ENCODE measurements at places on chromosomes 4 and X. TPM values are rescaled to one million over a fixed set of nuclear protein-coding genes. Genes with fewer than 3 reads are reported as not detected.

Gene PLAC8
- polyA plus RNA-seq, result 1.6 TPM

DNA sequence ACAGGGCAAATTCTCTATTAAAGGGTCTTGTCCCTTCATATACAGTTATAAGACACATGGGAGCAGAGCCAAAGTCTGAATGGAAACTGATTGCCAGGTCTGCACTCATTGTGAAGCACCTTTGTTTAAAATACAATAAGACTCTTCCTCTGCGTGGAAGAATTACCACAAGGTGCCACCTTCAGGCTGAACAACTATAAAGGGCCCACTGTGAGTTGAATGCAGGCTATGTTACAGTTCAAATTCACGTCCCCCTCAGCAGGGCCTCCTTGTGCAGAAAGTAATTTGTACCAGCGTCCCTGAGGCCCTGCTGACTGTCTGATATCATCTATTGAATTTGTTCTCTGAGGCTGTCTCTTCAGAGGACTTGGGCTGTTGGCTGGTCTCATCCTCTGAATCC lies 225.8 kb upstream of the TEX13C start:
- DNase-seq, result no peak

DNA sequence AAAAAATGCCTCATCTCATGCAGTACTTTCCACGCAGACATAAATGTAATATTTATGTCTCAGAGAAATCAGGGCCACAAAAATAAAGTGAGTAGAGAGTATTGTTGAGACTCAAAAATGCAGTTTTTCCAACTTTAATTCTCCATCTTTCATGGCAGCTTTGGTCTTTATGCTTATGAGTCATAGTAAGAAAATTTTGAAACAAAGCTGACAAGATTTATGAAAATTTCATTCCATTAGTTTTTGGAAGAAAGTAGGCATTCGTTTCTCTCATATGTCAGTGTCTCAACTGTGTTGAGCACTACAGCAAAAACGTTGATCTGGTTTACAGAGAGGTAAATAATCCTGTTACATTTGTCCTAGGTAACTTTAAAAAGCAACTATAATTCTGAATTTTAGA lies 656.8 kb downstream of the IQCM start:
- DNase-seq, result no peak

Gene PPP3CA
- polyA plus RNA-seq, result 27.5 TPM

DNA sequence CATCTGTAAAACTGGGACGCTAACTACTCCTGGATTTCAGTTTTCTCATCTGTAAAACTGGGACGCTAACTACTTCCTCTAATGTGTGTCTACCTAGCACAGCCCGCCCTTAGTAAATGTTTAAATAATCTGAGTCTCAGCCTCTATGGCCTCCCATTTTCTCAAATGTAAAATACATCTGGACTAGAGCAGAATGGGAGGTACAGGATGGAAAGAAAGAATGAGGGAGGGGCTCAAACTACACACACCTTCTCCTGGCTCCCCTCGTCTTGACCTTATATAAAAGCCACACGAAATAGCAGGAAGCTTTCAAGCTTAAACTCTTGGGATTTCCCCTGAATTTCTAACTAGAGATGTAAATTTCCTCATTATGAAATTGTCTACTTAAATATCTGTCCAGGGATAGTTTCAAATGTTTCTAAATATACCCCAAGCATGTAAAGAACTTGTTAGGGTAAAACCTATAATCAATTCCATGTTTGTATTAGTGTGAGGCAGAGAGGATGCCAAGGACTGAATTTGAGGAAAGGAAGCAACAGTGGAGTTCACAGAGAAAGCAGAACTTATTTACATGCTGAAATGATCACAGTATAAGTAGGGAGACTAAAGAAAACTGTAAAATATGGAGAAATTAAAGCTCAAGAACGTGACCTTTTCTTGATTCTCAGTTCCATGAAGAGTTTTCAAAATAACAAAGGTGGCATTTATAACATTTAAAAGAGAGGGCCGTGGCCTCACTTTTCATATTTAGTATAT lies 220.0 kb downstream of the NWD2 start:
- DNase-seq, result no peak

Gene ARAP2
- 1.00 TPM for polyA plus RNA-seq

GRCh38 chr4:76665153-76665552 lies 230.1 kb downstream of the SHROOM3 start:
- no peak for DNase-seq

- no peak for DNase-seq
These were observed 155.8 kb upstream of the HAND2 start for GRCh38 chr4:173685831-173686210.

Gene GAGE2A
- not detected for polyA plus RNA-seq

- DNase-seq, result no peak
These were observed 61.2 kb upstream of the TSPAN7 start for GRCh38 chrX:38500141-38500540.

- DNase-seq, result no peak
These were observed 44.9 kb upstream of the SLC25A31 start for GRCh38 chr4:127685292-127685691.

DNA sequence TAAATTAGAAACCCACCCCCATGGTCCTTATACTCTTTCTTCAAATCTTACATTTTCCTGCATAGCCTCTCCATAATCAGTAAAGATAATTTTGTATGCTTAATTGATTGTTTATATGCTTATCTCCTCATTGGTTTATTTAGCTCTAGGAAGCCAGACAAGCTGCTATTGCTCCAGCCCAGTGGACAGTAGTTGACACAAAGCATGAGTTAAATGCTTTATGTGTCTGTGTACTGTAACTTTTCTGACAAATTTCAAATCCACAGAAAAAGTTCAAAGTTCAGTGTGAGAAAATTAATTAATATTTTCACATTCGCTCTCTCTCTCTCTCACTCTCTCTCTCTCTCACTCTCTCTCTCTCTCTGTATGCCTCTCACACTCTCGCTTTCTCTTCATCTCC lies 181.7 kb downstream of the GABRB1 start:
- no peak for DNase-seq

Gene UGT8
- 0.32 TPM for polyA plus RNA-seq
